ENCODE measurements at places on chromosomes 3 and 15. TPM values are rescaled to one million over a fixed set of nuclear protein-coding genes. Genes with fewer than 3 reads are reported as not detected.

DNA sequence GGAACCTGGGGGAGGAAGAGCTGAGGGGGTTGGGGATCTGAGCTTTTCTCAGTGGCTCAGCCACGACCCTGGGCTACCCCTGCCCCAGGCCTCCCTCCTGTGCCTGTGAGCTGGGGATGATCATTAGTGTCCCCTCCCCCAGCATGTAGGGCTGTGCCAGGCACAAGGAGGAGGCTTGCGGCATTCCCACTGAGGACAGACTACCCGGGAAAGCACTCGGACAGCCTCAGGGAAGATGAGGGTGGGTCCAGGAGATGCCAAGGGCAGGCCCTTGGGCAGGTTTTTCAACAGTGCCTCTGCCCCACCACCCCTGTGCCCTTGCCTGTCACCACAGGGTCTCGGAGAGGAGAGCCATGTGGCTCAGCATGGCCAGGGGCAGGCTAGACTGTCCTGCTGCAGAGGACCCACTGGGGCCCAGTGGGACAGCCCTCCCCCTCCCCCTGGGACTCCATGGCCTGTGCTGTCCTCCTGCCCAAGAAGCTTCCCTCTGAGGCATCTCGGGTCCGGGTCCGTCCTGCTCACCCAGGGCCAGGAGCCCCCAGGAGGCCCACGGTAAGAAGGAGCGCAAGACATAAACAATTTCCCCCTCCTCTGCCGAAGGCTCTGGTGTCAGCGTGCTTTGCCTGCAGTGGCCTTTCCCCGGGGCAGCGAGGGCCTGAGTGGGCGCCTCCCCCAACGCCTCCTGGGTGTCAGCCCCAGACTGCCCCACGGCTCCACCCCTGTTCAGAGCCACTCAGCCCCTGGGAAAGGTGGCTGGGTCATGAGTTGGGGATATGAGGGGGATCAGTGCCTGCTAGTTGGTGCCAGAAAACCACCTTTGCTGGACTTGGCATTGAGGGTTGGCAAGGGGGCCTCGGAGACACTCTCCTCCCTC, 192.5 kb downstream of the GOLGA6L6 start:
- H3K27me3 ChIP-seq = no peaks in the 10 kb centered on the region
- H3K4me3 ChIP-seq = no peak overlapping the region
- H3K36me3 ChIP-seq = no peaks in the 10 kb centered on the region
- no peak overlapping the region for H3K27ac ChIP-seq

DNA sequence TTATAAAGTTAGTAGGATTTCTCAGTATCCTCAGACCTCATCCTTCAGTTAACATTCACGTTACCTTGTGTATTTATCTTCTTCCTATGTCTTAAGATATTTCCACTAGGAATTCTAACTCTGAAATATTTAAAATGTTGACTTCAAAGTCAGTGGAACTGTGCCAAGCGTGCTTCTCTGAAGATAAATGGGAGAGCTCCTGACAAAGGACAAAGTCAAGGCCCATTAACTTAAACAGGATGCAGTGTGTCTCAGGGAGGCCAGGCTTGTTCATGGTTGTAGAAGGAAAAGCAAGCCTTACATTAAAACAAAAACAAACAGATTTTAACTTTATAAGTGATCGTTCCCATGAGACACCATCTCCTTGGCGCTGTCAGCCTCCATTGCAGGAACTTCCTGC, 41.5 kb downstream of the ABHD17C start:
- no peak for DNase-seq
- no peaks in the 10 kb centered on the region for H3K4me1 ChIP-seq
- no peaks in the 10 kb centered on the region for H3K36me3 ChIP-seq
- no peak overlapping the region for H3K4me3 ChIP-seq
- no peak overlapping the region for H3K27ac ChIP-seq

- H3K36me3 ChIP-seq = no peaks in the 10 kb centered on the region
- no peaks in the 10 kb centered on the region for H3K27me3 ChIP-seq
- no peak for DNase-seq
- no peak overlapping the region for H3K4me3 ChIP-seq
- no peak overlapping the region for H3K27ac ChIP-seq
Measured at GRCh38 chr3:114827495-114827894, 319.6 kb downstream of the ZBTB20 start.

DNA sequence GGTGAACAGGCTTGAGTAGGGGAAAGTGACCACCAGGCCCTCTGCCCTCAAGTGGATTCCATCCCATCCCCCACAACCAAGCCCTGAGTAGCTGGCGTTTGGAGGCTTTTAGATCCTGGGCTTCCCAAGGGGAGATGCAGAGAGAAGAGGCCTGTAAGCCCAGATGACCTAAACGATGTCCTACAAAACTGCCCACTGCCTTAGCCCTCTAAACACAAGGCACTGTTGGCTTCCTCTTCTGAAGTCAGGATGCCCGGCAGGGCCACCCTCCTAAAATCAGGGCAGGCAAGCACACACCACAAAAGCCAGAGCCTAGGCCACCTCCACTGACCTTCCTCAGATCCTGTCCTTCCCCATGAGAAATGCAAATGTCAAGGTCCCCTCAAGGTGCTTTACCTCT, 68.6 kb downstream of the ADCY5 start:
- H3K4me1 ChIP-seq = no peaks in the 10 kb centered on the region
- DNase-seq = no peak
- H3K27ac ChIP-seq = no peak overlapping the region
- no peaks in the 10 kb centered on the region for H3K36me3 ChIP-seq
- H3K27me3 ChIP-seq = no peaks in the 10 kb centered on the region

GRCh38 chr15:82848241-82848993, 39.0 kb downstream of the WHAMM start:
- no peak overlapping the region for H3K4me3 ChIP-seq
- DNase-seq = no peak
- no peak overlapping the region for H3K27ac ChIP-seq
- H3K27me3 ChIP-seq = no peaks in the 10 kb centered on the region

GRCh38 chr3:190830031-190830430, 32.5 kb downstream of the GMNC start:
- H3K27ac ChIP-seq = no peak overlapping the region
- no peaks in the 10 kb centered on the region for H3K36me3 ChIP-seq
- no peak for DNase-seq
- H3K4me3 ChIP-seq = no peak overlapping the region
- H3K4me1 ChIP-seq = no peaks in the 10 kb centered on the region
- no peaks in the 10 kb centered on the region for H3K27me3 ChIP-seq

- H3K4me3 ChIP-seq = no peak overlapping the region
- H3K36me3 ChIP-seq = no peaks in the 10 kb centered on the region
- no peak for DNase-seq
- H3K27me3 ChIP-seq = no peaks in the 10 kb centered on the region
- no peaks in the 10 kb centered on the region for H3K4me1 ChIP-seq
- no peak overlapping the region for H3K27ac ChIP-seq
Measured at GRCh38 chr15:33874156-33874555, 94.1 kb upstream of the CHRM5 start.

GRCh38 chr15:68699124-68699880, 120.5 kb downstream of the CORO2B start:
- H3K4me3 ChIP-seq = no peak overlapping the region
- no peaks in the 10 kb centered on the region for H3K4me1 ChIP-seq
- DNase-seq = no peak
- no peaks in the 10 kb centered on the region for H3K36me3 ChIP-seq

- no peak overlapping the region for H3K4me3 ChIP-seq
- no peaks in the 10 kb centered on the region for H3K36me3 ChIP-seq
- H3K27ac ChIP-seq = no peak overlapping the region
- peaks cover 33% of the 10 kb centered on the region for H3K4me1 ChIP-seq
Measured at GRCh38 chr3:42655980-42656679, 2.6 kb downstream of the ZBTB47 start.

DNA sequence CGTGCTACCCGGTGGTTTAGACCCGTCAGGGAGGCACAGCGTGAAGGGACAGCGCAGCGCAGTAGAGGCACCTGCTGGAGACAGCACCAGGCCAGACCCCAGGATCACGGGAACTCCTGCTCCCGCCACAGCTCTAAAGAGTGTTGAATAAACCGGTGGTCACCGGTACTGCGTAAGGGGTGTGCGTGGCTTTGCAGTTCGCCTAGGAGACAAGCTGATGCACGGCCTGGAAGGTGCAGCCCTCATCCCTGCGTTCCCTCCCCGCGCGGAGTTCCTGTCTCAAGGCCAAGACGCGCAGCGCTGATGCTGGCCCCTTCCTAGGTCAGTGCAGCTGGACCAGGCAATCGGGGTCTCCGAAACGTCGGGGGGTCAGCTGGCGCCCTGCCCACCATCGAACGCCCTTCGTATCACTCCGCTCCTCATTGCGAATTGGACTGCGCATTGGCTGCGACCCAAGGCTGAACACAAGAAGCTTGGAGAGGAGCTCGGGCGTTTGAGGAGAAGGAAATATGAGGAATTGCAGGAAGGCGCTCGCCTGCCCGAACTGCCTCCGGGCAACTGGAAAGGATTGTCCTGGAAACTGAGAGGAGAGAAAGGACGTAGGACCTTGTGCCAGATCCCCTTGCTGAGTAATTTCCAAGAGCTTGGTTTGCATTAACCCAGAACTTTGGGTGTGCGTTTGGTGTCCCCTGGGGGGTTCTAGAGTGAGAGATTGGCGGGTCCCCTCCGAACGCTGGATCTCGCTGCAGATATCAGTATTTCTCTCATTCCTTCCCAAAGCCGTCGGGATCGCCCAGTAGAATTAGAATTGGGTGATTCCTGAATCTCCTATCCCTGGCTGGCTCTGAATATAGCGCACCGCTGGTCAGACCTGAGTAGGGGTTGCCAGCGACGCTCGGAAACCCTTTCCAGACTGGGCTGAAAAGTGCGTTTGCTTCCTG, 2.3 kb upstream of the SOX14 start:
- no peaks in the 10 kb centered on the region for H3K36me3 ChIP-seq
- no peaks in the 10 kb centered on the region for H3K4me1 ChIP-seq
- peaks cover 9% of the 10 kb centered on the region for H3K27me3 ChIP-seq

- no peak overlapping the region for H3K27ac ChIP-seq
- H3K27me3 ChIP-seq = no peaks in the 10 kb centered on the region
- H3K4me3 ChIP-seq = no peak overlapping the region
- no peak for DNase-seq
- peaks cover 12% of the 10 kb centered on the region for H3K4me1 ChIP-seq
Measured at GRCh38 chr3:38268522-38268921, 2.9 kb downstream of the SLC22A13 start.

- peaks cover 46% of the 10 kb centered on the region for H3K36me3 ChIP-seq
- H3K27ac ChIP-seq = no peak overlapping the region
- H3K4me3 ChIP-seq = no peak overlapping the region
- DNase-seq = no peak
- H3K4me1 ChIP-seq = no peaks in the 10 kb centered on the region
Measured at GRCh38 chr15:58877999-58878825, 55.3 kb downstream of the SLTM start.

- H3K4me3 ChIP-seq = peak overlapping the region; percentile 21
- DNase-seq = peak; percentile 23
- H3K27me3 ChIP-seq = peaks cover 4% of the 10 kb centered on the region
- H3K4me1 ChIP-seq = no peaks in the 10 kb centered on the region
Measured at GRCh38 chr3:66989860-66990696, 8.0 kb upstream of the KBTBD8 start.

- no peak overlapping the region for H3K27ac ChIP-seq
- DNase-seq = no peak
- H3K4me3 ChIP-seq = no peak overlapping the region
- no peaks in the 10 kb centered on the region for H3K4me1 ChIP-seq
- no peaks in the 10 kb centered on the region for H3K36me3 ChIP-seq
Measured at GRCh38 chr3:107032111-107032510, 345.1 kb upstream of the CCDC54 start.

GRCh38 chr3:120623727-120624093, 27.6 kb downstream of the NDUFB4 start:
- DNase-seq = no peak
- H3K4me3 ChIP-seq = no peak overlapping the region
- H3K4me1 ChIP-seq = no peaks in the 10 kb centered on the region
- H3K27ac ChIP-seq = no peak overlapping the region
- no peaks in the 10 kb centered on the region for H3K36me3 ChIP-seq
- no peaks in the 10 kb centered on the region for H3K27me3 ChIP-seq

GRCh38 chr15:93954985-93955571, 276.3 kb upstream of the MCTP2 start:
- H3K4me1 ChIP-seq = no peaks in the 10 kb centered on the region
- no peak overlapping the region for H3K27ac ChIP-seq
- no peak for DNase-seq
- H3K4me3 ChIP-seq = no peak overlapping the region
- H3K36me3 ChIP-seq = no peaks in the 10 kb centered on the region

DNA sequence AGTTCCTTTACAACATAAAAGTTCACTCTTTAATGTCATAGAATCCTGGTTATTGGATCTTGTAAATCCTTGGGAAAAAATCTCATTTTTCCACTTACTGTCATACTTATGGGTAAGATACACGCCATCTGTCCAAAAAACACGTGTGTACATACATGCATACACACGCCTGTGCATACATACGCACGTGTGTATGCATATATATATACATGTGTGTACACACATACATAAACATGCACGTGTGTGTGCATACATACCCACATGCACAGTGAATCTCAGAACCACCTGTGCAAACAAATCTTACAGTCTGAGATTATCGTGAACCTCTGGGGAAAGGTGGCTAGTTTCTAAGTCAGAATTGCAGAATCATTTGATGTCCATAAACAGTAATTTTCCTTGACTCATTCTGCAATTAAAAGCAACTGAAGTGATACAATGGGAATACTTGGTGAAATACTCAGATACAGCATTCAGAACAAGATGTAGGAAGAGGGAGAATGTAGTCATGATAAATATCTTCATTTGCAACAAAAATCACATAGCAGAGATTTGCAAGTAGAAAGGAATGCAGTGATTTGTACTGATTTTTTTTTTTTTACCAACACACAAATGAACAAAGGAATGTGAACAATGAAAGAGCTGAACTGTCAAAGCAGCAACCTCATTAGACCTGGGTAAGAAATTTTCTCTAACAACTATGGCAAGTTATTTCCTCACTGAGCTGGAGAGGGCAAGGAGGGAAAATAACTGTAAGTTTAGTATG, 160.6 kb upstream of the POU1F1 start:
- no peak for DNase-seq
- H3K27me3 ChIP-seq = no peaks in the 10 kb centered on the region
- H3K36me3 ChIP-seq = no peaks in the 10 kb centered on the region
- no peaks in the 10 kb centered on the region for H3K4me1 ChIP-seq
- H3K4me3 ChIP-seq = no peak overlapping the region

- H3K36me3 ChIP-seq = no peaks in the 10 kb centered on the region
- no peaks in the 10 kb centered on the region for H3K27me3 ChIP-seq
- H3K27ac ChIP-seq = no peak overlapping the region
Measured at GRCh38 chr3:61507946-61508345, 53.4 kb upstream of the PTPRG start.

DNA sequence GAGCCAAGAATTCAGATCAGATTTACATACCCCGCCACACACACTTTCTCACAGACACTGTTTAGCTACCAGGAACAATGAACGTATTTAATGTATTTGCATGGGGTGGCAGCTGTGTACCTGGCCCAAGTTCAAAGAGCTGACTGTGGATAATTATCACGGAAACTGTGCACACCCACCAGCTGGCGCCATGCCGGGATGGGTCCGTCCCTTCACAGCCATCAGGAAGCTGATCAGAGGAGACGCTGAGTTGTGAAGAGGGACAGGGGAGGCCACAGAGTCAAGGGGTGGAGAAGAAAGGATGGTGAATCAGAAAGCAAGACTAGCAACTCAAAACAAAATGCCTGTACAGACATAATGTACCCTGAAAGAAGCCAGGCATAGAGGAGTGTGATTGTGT, 13.1 kb upstream of the PLA2G4D start:
- no peak for DNase-seq
- no peaks in the 10 kb centered on the region for H3K27me3 ChIP-seq
- no peaks in the 10 kb centered on the region for H3K4me1 ChIP-seq
- H3K36me3 ChIP-seq = no peaks in the 10 kb centered on the region
- no peak overlapping the region for H3K27ac ChIP-seq

- no peaks in the 10 kb centered on the region for H3K27me3 ChIP-seq
- H3K4me3 ChIP-seq = no peak overlapping the region
- DNase-seq = peak; percentile 55
- H3K4me1 ChIP-seq = no peaks in the 10 kb centered on the region
- no peaks in the 10 kb centered on the region for H3K36me3 ChIP-seq
Measured at GRCh38 chr3:187714404-187714979, 12.1 kb upstream of the RTP2 start.

The ZNF385D gene
- 0.25 TPM for total RNA-seq

The TERB2 gene
- not detected for total RNA-seq

The THAP10 gene
- not detected for total RNA-seq

The IVD gene
- 56.2 TPM for total RNA-seq

Data from natural killer cell (primary cell).